ENCODE measurements at places on chromosomes 2 and 18.

- DNase-seq = no peak
Observed at GRCh38 chr2:8987410-8987809, 16.1 kb downstream of the MBOAT2 start.

GRCh38 chr2:128495996-128496547, 177.4 kb upstream of the HS6ST1 start:
- DNase-seq = no peak

GRCh38 chr2:42474765-42475454, 18.9 kb downstream of the KCNG3 start:
- DNase-seq = no peak

DNA sequence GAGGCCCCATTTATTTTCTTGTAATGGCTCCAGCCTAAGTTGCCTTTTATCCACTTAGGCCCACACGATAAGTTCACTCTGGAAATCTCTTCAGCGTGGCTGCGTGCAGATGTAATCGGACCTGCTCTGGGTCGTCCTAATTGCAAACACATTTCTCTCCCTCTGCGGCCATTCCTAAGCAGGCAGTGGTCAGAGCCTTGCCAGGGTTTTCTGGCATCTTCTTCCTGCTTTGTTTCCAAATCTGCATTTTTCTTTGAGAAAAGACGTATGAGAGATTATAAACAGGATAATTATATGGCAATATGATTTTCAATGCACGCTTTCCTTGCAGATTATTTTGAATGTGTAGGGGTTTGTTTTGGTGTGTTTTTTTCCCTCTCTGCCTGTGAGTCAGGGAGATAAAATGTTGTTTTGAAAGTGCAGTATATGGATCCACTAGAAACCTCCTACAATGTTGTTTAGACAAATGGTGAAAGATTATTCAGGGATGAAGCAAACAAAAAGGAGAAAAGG, 239.4 kb upstream of the TANK start:
- no peak for DNase-seq

- DNase-seq = no peak
Observed at GRCh38 chr2:216501854-216502253, 3.2 kb downstream of the RPL37A start.

GRCh38 chr2:240734756-240735155, 43.1 kb downstream of the AQP12A start:
- no peak for DNase-seq

DNA sequence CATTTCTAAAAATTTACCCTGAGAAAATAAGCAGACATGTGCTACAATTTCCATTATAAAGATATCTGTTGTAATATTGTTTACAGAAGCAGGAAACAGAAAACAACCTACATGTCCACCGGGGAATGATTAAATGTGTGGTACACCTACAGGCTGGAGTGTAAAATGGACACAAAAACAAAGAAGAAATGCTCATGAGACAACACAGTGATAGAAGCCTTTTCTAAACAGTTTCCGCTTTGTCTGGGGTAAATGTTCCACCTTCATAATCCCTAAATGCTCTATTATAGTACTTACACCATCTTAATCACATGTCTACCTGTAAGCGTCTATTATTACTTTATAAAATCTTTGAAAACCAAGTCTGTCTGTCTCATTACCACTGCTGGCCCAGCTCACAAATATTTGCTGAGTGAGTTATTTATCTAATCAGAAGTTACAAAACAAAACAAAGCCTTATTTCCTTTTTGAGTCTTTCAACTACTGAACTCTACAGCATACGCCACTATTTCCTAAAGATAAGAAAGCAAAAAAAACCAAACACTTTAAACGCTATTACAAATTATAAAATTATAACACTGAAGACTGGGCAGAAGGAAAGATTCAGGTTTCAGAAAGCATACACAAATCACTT, 95.3 kb downstream of the PIGN start:
- no peak for DNase-seq

- DNase-seq = no peak
Observed at GRCh38 chr2:42793334-42794270, 1.2 kb upstream of the HAAO start.

DNA sequence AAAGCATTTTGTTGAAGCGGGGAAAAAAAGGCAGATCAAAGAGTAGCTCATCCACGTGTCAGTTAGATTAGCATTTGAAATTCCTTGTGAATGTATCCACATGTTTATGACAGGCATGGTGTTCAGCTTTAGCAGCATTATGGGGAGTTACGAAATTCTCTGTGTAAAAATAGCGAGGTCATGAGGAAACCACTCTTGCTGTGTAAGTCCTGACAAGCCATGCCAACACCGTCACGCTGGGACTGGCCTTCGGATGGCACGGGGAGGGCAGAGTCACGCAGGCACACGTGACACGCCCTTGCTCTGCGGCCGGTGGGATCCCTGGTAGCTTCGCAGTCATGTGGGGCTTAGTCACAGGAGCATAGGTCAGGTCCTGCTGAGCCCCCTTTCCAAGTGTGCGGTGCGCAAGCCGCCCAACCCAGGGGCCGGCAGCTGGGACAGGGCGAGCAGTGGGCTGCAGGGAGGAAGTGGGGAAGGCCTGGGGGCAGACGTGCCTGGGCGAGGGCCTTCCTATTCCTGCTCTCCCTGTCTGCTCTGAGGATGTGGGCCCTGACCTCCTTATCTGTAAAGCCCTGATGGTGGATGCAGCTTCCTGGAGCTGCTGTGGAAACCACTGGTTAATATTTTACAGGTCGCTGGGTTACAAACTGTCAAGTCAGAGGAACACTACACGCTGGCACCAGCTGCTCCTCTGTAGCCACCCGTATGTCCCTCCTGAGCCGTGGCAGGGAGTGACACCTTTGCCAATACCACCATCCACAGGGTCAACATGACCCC, 18.0 kb downstream of the MBP start:
- DNase-seq = no peak

DNA sequence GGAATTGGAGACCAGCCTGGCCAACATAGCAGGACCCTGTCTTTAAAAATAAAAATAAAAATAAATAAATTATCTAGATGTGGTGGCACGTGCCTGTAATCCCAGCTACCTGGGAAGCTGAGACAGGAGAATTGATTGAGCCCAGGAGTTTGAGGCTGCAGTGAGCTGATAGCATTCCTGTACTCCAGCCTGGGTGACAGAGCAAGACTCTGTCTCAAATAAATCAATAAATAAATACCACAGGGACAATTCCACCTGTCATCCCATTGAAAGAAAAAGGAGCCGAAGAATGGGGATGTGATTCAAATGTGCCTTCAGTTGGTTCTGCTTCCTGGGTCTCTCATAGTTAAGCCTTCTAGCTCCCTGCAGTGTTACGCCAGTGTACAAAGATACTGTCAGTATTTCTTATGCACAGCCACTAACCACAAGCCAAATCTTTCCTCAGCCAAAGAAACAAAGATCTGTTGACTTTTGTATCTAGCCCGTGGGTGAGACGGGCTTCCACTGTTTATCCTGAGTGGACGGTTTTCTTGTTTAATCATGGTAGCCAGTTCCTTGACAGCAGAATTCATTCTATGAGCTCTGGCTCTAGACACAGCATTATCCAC, 12.6 kb downstream of the LGALSL start:
- DNase-seq = no peak

DNA sequence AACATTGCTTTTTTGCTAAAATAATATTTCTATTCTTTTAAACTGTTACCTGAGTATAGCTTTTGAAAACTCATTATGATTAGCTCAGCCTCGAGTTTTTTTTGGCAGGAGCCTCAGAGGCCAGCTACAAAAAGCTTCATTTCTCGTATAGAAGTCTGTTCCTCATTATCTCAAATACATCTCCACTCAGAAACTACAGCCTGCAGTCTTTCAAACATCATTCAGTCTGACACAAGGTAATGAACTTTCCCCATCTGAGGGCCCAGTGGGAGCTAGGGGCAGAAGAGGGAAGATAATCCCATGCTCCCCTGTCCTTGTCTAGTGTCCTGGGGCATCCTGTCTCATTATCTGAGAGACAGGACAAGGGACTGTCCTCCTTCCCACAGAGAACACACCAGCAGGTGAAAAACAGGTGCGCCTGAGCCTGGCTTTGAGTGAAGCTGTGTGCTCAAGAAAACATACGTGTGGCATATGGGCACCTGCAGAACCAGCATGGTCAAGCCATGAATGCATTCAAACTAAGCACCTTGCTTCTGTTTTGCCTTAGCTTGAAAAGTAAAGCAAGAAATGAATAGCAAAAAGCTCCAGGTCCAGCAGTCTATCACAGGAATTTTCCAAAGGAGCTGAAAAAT, 247.5 kb downstream of the MREG start:
- no peak for DNase-seq

DNA sequence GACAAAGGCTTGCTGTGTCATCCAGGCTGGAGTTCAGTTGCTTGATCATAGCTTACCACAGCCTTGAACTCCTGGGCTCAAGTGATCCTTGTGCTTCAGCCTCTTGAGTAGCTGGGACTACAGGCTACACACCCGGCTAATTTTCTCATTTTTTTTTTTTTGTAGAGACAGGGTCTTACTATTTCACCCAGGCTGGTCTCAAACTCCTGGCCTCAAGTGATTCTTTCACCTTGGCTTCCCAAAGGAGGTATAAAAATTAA, 178.0 kb downstream of the MTCL1 start:
- no peak for DNase-seq

GRCh38 chr2:233532971-233533370, 33.6 kb downstream of the USP40 start:
- no peak for DNase-seq

DNA sequence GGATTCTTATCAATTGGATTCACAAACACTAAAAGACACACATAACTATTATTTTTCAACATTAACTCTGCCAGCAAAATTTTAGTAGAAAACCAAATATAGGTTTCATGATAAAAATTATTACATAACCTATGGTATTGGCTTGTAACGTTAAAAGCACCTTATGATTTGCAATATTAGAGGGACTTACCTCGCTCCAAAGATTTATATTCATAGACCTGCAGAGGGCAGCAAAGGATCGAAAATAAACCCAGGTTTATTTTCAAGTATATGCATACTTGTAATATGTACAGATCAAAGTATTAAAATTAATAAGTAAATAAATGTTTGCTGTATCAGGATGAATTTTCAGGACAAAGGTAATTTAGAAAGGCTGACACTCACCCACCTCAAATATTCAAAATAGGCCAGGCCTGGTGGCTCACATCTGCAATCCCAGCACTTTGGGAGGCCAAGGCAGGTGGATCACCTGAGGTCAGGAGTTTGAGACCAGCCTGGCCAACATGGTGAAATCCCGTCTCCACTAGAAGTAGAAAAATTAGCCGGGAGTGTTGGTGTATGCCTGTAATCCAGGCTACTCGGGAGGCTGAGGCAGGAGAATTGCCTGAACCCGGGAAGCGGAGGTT, 45.3 kb downstream of the LRPPRC start:
- peak; percentile 76 for DNase-seq

DNA sequence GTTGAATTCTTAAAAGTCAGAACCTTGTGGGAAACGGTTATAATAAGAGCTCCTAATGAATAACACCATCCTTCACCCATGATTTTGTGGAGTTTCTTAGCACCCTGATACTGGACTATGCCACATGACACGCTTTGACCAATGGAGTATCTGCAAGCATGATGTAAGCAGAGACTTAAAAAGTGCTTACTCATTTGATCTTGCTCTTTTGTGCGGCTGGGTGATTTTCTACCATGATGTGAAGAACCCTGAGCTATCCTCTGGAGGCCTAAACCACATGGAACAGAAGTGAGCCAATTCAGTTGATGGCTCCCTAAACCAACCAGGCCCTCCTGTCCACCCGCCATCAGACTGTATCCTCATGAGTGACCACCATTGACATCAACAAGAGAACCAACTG, 70.9 kb downstream of the TCF4 start:
- DNase-seq = peak; percentile 29

DNA sequence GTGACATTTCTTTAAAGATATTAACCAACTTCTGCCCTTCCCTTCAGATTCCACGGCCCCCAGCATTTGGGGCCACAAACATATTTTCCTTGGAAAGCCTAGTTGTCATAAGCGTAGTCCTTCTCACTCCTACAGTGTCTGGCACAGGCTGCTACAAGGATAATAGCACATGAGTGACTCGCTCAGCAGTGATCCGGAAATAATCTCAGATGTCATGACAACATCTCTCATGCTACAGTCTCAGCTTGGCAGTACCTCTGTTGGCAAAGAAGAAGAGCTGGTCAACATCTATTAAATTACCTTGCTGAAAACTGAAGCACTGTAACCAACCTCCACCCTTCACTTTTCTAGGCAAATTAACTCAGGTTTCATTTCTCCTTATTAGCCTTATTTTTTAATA, 351.7 kb downstream of the RAD51AP2 start:
- peak; percentile 25 for DNase-seq

DNA sequence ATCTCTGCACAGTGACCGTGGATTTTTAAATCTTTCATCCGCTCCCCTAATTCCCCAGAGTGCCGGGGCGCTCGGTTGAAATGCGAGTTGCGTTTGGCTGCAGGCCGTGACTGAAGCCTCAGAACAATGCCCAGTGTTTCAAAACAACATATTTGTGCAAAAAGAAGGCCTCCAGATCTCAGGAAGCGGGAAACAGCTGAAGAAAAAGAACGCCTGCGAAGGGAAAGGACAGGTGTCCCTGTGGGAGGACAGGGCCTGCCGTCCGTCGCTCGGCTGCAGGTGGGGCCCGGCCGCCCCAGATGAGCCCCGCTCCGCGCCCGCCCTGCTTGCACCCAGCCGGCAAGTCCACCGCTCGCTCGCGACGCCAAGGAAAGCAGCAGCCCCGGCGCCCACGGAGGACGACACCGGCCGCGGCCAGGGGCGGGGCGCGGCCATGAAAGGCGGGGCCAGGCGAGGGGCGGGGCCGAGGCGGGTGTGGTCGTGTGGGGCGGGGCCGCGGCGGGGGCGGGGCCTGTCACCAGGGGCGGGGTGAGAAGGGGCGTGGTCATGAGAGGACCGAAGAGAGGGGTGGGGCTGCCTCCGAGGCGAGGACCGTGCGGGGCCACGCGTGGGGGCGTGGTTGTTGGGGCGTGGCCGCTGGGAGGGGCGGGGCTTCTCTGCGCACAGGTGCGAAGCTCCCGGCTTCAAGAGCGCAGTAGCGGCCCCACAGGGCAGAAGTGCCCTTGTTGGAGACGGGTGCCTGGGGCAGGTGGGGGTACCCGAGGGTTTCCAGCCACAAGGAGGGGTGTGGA, 17.6 kb upstream of the BOK start:
- peak; percentile 57 for DNase-seq

GRCh38 chr2:174888646-174889271, 116.4 kb downstream of the CHN1 start:
- no peak for DNase-seq

DNA sequence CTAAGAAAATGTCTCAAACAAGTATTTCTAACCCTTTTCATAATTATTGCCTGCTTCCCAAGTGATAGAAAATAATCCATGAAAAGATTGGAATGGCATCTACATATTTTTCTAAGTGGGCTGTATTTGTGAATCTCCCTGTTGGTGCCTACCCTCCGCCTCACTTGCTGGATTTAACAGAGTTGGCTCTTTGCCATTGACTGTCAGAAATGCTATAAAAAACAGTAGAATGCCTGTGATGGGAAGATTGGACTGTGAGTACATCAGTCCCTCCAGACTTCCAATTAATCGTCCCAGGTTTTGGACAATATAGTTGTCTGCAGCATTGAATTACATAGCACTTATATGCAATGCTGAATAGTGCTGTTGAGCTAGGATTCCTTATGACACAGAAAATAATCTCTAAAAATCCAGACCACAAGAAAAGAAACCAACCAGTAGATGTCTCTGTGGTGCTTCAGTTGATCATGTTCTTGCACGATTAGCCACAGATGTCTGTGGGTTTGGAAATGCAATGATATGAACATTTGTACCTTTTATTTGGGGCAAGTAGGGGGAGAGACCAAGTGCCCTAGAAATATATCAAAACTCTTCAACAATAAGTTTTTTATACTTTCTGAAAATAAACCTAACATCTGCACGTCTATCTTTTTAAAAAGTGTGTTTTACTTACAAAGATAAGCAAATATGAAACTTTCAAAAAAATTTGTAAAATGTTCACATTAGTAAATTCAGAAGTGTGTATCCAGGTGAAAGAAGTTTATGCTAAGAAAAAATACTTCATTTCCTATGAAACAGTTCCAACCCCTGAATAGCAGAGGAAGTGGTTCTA, 88.5 kb downstream of the DYNAP start:
- peak; percentile 80 for DNase-seq
